ENCODE measurements at places on chromosomes 13 and 19.

DNA sequence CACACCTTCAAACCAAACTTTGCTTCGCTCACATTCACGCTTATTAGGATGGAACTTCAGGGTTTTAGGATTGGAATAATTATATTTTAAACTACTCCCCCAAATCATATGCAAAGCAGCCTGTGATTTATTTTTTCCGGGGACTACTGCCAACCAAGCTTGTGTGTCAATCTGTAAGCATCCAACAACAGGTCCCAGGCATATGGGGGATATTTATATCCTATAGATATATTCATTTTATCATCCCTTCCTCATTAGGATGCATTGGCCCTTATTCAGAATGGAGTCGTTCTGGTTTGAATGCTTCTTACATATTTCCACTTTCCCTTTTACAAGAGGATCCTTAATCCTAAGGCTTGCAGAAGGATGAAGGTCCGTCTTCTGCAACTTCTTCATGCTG is 8.8 kb upstream of the C19orf84 start:
- no peak for DNase-seq

GRCh38 chr19:32865326-32865725 is 4.2 kb downstream of the SLC7A9 start:
- no peak for DNase-seq

DNA sequence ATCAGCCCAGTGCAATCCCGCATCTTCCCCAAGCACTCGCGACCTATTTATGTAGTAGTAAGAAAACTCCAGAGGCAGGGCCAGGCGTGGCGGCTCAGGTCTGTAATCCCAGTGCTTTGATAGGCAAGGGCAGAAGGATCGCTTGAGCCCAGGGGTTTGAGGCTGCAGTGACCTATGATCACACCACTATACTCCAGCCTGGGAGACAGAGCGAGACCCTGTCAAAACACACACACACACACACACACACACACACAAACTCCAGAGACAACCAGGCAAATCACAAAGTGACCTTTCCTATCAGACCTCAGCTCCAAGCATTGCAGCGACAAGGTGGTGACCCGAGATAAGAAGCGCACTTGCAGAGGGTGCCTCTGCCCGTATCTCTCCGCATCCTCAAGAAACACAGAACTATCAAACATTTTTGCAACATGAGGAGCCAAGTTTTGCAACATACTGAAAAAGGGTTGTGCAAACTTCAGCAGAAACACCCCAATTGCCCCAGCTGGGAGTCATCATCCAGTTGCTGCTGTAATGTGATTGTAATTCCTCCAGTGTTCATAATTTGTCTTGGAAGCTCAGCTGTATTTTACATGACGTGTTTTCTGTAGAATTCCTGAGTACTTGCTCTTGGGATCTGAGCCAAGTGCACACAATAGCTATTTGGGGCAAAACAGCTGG is 8.7 kb upstream of the KLF2 start:
- DNase-seq, result peak; percentile 98

DNA sequence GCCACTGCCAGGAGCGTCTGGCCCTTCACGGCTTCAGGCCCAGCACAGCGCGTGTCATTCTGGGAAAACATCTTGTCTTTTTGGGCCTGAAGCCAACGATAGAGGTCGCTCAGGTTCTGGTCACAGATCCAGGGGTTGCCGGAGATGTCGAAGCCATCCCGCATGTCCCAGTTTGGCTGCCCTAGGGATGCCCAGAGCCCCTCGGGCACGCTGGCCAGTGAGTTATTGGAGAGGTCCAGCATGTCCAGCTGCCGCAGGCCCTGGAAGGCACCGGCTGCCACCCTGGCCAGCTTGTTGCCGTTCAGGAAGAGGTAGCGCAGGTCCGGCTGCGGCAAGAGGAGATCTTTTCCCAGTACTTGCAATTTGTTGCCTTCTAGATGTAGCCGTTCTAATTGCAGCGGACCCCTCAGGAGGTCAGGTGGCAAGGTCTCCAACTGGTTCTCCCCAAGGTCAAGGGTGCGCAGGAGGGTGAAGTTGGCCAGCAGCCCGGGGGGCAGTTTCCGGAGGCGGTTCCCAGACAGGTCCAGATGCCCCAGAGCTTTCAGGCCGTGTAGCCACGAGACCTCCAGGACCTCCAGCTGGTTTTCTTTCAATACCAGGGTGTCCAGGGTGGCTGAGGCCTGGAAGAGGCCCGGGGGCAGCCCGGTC is 1.8 kb downstream of the LRG1 start:
- DNase-seq, result no peak

DNA sequence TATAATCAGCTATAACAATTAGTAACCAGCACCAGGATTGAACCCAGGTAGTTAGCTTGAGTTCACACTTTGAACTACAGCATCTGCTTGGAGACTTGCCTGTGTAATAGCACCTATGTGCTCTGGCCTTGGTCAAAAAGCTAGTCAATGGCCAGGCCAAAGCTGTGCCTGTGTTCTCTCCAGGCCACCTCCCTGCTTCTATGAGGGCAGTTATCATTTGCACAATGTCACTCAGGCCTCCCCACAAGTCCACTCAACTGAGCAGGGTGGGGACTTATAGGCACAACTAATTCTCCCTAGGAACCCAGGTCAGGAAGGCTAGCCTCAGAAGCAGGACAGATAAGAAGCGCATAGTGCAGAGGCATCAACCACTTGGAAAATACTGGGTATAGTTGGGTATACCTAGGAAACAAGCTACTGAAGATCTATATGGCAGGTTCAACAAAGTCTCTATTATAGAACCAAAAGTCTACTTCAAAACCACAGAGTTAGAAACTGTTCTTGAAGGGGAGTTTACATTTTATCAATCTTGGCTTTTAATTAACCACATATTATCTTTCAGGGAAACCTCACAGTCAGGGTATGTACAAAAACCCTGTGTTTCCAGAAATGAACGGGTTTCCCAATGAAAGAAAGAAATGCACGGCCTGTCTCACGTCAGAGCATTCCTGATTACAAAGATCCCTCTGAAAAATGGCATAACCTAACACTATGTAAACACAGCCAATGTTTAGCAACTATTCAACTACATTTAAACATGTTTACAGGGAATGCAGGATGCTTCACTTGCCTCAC is 140.9 kb downstream of the ABCC4 start:
- peak; percentile 57 for DNase-seq

- no peak for DNase-seq
Measured at GRCh38 chr19:4112367-4112766, 11.6 kb downstream of the MAP2K2 start.

DNA sequence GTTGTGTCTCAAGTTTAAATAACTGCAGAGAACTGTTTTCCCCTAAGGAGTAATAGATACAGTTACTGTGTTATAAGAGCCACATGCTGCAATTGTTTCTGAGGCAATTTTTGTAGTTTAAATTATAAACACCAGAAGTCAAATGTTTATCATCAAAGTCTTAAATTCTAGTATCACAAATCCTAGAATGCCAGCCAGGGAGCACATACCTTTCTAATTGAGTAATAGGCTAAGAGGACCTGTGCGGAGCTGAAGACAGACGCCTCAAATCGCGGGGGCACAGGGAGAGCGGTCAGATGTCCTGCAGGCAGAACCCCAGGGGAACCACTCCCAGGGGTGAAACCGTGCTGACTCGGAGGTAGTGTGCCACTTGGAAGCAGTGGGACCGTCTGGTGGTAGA is 65.2 kb upstream of the TNFRSF19 start:
- peak; percentile 85 for DNase-seq

- DNase-seq, result peak; percentile 97
Measured at GRCh38 chr13:36163809-36164308, 32.7 kb upstream of the DCLK1 start.

- no peak for DNase-seq
Measured at GRCh38 chr13:71876648-71877255, 9.7 kb upstream of the DACH1 start.

- peak; percentile 55 for DNase-seq
Measured at GRCh38 chr13:48125794-48126228, 30.9 kb upstream of the MED4 start.

DNA sequence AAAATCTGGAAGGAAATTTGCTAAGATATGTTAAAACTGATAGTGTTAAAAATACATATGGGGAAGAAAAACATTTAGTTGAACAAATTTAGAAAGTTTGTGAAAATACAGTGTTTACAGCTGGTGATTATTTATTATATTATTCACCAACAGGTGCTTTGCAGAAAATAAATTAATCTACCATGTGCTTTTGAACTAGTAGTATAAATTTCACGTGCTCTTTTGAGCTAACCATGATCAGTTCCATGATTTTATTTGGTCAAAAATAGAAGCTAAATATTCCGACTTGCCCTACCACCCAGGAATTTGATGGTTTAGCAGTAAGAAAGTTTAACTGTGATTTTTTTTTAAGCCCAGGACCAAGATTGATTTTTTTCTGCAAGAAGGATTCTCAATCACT is 113.3 kb downstream of the SPRY2 start:
- DNase-seq, result no peak

DNA sequence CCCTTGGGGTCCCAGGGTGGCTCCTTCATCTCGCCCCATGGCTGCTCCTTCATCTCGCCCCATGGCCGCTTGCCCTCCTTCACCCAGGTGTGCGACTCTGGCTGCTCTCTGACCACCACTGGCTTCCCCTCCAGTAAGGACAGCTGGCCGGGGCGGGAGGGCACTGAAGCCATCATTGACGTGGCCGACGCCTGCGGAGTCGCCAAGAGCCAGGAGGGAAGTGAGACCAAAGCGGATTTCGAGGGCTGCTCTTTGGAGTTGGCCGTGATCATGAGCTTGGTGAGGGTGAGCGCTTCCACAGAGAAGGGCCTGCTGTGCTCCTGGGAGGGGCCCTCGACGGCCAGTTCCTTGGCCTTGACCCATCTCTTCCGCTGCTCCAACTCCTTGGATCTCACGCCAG is 4.0 kb upstream of the COX6B2 start:
- DNase-seq, result no peak

DNA sequence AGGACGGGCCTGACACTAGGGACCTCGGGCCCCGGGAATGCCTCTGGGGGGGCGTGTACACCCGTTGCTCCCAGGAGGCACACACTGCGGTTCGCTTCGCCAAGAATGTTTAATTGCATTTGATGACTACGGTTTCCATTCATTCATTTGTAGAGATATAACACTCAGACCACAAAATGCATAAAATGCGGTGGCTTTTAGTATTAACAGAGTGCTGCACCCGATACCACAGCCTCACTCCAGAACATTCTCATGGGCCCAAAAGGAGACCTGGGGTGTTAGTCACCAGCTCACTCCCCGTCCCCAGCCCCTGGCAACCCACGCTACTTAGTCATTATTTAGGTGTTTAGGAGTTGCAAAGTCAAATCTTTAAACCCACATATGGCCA is 21.8 kb downstream of the HCN2 start:
- DNase-seq, result peak; percentile 99

- DNase-seq, result peak; percentile 76
Measured at GRCh38 chr13:40671956-40672764, 5.7 kb upstream of the FOXO1 start.

GRCh38 chr19:17468302-17469091 is 1.8 kb upstream of the SLC27A1 start:
- peak; percentile 8 for DNase-seq

- DNase-seq, result peak; percentile 89
Measured at GRCh38 chr13:110546926-110547325, 14.6 kb downstream of the RAB20 start.

DNA sequence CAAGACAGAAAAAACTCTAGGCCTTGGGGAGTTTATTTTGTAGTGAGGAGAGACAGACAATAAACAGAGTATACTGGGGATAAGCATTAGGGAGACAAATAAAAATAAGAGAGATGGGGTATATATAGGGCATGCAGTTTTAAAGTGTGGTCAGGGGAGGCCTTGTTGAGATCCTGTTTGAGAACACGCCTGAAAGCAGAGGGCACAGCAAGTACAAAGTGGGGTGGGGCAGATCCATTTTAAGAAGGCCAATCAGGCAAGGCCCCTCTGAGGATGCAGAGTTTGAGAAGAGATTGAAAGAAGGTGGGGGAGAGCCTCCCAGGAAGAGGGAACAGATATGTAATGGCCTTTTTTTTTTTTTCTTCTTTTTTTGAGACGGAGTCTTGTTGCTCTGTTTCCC is 2.1 kb downstream of the PPP2R1A start:
- DNase-seq, result no peak

- no peak for DNase-seq
Measured at GRCh38 chr19:31500946-31501345, 151.7 kb upstream of the TSHZ3 start.

DNA sequence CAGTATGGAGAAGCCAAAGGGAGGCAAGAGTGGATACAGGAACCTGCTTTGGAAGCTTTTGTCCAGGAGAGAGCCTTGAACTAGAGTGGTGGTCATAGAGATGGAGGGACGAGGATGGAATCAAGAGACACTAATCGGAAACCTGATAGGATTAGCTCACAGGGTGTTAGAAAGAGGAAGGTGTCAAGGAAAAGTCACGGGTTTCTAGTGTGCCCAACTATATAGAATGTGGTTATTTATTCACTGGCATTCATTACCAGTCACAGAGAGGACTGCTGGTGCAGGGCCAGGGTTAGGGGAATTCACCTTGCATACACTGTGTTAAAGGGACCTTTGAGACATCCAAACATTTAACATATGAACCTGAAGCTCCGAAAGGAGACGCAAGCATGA is 43.4 kb upstream of the URAD start:
- no peak for DNase-seq

DNA sequence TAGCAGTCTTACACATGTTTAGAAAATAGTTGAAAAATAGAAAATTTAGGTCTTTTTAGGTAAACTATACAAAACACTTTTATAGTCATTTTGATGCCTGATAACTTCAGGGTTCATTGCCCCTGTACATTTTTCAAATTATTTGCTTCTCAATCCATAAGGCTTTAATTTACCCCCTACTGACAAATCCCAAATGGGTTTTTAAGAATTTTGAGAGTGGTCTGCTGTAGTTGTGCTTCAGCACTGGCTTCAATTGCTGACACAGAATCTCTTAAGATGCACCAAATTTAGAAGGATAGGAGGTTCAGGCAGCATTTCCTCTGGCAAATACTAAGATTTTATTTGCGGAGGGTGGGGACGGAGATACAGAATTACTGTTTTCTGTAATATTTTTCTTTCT is 89.4 kb downstream of the PCCA start:
- no peak for DNase-seq

DNA sequence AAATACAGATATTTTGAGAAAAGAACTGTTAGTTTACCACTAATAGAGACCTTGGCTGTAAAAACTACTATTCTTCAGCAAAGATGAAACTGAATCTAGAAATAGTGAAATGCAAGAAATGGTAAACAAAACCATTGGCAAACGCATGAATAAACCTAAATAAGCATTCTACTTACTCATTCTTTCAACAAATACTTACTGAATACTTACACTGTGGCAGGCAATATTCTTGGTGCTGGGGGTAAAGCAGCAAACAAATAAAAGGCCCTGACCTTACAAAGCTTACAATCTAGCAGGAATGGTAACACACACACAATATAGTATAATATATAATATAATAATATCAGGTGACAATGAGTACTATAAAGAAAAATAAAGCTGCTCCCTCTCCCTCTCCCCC is 38.7 kb downstream of the KATNAL1 start:
- DNase-seq, result no peak

- no peak for DNase-seq
Measured at GRCh38 chr13:70043685-70044084, 63.9 kb upstream of the ATXN8OS start.

- DNase-seq, result no peak
Measured at GRCh38 chr19:39542206-39542605, 2.2 kb upstream of the EID2 start.
